Activated T-cell treated with anti-CD3 and anti-CD28 coated beads, Interleukin-2, amount 50 U/mL, for 4 hours (primary cell): ENCODE measurements at places on chromosomes 12 and 14.
A peak's percentile ranks its signal among the peaks of the same experiment; 100 is the strongest.

DNA sequence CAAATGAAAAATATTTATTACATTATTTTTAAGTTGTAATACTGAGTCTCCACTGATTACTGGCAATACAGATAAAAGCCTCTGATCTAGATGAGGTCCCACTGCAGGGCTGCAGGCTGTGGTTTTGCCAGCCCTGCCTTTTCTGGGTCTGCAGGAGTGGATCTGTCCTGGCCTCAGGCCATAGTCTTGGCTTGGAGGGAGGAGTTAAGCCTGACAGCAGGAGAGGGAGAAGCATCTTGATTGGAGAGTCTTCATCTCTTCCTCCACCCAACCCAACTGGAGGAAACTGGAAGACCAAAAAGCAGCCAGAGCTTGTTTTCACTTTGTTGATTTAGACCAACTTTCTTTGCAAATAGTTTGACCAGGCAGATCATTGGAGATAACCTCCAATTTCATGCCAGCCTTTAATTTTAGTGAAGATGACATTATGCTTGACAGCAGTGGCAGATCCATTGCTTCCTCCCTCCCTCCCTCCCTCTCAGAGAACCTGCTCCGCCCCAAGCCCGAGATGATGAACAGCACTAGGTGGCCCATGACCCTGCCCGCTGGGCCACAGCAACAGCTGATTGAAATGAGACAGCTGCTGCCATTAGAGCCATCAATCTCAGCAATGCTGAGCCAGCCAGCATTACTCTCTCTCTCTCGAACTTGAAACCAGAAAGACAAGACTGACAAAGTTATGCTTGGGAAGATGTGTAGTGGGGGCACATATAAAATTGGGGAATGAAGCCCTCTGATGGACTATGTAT is 222.4 kb downstream of the GLT1D1 start:
- no peak for DNase-seq

DNA sequence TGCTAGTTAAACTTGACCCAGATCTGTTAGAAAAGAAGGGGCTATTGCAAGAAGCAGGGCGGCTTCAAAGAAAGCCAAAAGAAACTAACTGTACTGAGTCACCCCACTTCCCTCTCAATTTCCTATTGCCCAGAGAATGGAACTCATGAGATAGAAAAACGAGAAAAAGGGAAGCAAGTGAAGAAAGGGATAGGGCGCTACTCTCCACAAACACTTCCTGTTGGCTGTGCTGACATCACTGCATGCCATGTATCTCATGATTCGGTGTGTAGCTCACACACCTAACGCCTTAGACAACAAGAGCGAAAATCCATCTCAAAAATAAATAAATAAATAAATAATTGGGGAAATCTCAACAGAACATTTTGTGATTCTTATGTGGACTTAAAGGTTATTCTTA is 13.0 kb upstream of the P2RX4 start:
- DNase-seq, result no peak

- no peak for DNase-seq
Measured at GRCh38 chr14:104536942-104537612, 42.5 kb upstream of the C14orf180 start.

- no peak for DNase-seq
Measured at GRCh38 chr14:88426271-88426670, 40.8 kb downstream of the SPATA7 start.

GRCh38 chr12:92583910-92584309 is 118.9 kb upstream of the PLEKHG7 start:
- no peak for DNase-seq

DNA sequence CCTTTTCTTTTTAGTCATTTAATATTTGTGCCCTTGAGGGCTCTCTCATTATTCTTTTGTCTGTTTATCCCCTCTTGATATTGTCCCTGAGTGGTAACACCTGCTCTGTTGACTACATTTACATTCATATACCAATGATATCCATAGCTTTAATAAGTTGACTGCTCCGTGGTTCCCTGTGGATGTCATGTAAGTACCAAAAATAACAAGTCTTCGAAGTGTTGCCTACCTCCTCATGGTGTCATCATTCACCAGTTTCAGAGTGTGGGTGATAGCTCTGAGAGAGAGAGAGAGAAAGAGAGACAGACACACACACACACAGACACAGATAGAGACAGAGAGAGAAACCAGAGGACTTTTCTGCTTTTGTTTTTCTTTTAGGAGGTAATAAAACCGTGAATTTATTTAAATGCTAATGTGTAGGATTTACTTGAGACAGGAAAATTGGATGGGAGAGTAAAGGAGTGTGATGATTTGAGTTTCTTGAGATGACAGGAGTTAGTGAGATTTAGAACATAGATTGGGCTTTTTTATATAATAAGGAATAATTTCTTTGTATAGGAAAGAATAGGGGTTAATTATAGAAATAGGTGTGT is 52.2 kb downstream of the PAPOLA start:
- no peak for DNase-seq

GRCh38 chr12:56766535-56766934 is 3.4 kb downstream of the HSD17B6 start:
- no peak for DNase-seq

GRCh38 chr12:81712536-81712935 is 46.6 kb downstream of the PPFIA2 start:
- no peak for DNase-seq

- DNase-seq, result peak; percentile 79
Measured at GRCh38 chr12:110403976-110404682, 621 bp upstream of the ANAPC7 start.

GRCh38 chr14:79412822-79413221 is 798.5 kb downstream of the DIO2 start:
- DNase-seq, result no peak

- peak; percentile 47 for DNase-seq
Measured at GRCh38 chr12:122980183-122981035, at the start of gene ARL6IP4. Gene ARL6IP4, plus strand, starts transcription at chr12:122980681. Its CDS starts 459 bp downstream, at chr12:122981140.

DNA sequence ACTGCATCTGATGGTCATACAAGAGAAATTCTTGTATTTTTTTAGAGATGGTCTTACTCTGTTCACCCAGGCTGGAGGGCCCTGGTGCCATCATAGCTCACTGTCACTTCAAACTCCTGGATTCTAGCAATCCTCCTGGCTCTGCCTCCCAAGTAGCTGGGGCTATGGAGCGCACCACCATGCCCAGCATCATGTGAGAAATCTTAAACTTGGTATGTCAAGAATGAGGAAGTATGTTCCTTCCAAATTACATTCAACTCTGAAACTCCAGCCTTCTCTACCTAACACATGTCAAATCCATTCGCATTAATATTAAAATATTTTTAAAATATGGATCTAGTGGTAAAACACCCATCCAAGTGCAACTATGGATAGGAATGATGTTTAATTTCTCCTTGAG is 27.5 kb upstream of the CDKN3 start:
- no peak for DNase-seq

GRCh38 chr12:64065881-64066451 is 156.1 kb downstream of the KICS2 start:
- DNase-seq, result no peak

- no peak for DNase-seq
Measured at GRCh38 chr14:85205875-85206274, 324.1 kb upstream of the FLRT2 start.

DNA sequence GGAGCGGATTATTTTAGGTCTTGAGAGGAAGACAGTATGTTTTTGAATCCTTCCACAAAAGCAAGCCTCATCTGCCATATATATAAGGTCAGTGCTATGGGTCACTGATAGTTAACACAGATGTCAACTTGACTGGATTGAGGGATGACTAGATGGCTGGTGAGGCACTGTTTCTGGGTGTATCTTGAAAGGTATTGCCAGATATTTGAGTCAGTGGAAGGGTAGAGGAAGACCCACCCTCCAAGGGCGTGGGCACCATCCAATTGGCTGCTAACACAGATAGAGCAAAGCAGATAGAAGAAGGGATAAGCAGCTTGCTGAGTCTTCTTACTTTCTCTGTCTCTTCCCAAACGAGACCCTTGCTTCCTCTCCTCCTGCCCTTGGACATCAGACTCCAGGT is 185.0 kb upstream of the BTG1 start:
- DNase-seq, result no peak

DNA sequence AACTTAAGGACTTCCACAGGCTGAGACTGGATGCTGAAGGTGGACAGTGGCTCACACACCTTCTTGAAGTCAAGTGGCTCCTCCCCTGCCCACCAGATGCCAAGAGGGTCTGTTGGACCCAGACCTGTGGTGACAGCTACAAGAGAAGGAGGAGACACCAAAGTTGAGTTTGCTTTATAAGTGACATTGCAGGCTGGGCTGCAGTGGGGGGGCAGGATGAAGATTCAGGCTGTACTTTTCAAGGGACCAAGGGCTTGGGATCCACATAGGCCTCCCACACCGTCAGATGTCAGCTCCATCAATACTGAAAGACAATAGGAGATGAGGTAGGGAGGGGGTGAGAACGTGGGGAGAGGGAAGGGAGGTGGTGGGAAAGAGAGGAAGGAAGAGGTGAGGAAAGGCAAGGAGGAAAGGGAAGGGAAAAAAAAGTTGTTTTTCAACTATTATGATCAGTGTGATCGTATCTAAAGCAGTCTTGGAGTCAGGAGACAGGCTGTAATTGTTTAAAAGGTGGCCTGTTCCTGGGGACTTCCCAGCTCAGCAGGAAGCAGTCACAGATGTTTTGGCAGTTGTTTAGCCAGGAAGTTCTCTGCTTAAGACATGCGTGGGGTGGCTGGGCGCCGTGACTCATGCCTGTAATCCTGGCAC is 84.1 kb upstream of the RESF1 start:
- peak; percentile 68 for DNase-seq

- peak; percentile 31 for DNase-seq
Measured at GRCh38 chr14:81219759-81220579, 790 bp downstream of the GTF2A1 start.

GRCh38 chr12:98002887-98003493 is 512.4 kb upstream of the TMPO start:
- DNase-seq, result no peak

DNA sequence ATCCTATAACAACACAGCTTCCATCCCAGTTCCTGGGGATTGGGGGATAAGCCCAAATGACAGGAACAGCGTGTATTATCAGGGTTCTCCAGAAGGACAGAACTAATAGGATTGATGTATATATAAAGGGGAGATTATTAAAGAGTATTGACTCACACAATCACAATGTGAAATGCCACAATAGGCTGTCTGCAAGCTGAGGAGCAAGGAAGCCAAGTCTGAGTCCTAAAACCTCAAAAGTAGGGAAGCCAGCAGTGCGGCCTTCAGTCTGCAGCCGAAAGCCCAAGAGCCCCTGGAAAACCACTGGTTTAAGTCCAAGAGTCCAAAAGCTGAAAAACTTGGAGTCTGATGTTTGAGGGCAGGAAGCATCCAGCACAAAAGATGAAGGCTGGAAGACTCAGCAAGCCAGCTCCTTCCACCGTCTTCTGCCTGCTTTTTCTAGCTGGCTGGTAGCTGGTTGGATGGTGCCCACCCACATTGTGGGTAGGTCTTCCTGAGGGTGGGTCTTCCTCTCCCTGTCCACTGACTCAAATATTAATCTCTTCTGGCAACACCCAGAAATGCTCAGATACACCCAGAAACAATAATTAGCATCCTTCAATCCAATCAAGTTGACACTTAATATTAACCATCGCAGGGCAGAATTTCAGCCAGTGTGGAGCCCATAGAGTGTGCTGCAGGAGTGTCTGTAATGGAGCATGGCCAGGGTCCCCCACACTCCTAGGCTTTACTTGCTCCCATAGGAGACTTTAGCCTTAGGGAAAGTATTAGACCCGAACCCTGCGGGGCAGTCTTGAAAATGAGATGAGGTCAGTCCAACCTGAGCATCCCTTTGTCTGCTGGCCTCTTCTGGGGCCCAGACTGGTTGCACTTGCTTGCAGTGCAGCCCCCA is 111.1 kb downstream of the SINHCAF start:
- DNase-seq, result no peak

DNA sequence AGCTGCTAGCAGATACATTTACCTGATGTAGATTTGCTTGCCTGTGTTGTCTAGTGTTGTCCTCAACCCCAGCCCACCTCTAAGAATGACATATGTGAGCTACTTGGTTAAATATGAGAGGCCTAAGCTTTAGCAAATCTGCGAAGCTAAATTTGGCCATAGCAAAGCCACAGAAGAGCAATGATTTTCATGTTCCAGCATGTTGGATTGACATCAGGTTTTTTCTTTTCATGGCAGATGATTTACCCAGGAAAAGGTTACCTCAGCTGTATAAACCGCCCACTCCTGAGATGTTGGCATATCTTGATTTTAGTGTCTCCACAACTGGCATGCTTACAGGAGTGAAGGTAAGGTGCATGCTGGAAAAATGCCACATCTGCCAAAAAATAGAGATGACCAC is 36.4 kb upstream of the ATF1 start:
- DNase-seq, result no peak

DNA sequence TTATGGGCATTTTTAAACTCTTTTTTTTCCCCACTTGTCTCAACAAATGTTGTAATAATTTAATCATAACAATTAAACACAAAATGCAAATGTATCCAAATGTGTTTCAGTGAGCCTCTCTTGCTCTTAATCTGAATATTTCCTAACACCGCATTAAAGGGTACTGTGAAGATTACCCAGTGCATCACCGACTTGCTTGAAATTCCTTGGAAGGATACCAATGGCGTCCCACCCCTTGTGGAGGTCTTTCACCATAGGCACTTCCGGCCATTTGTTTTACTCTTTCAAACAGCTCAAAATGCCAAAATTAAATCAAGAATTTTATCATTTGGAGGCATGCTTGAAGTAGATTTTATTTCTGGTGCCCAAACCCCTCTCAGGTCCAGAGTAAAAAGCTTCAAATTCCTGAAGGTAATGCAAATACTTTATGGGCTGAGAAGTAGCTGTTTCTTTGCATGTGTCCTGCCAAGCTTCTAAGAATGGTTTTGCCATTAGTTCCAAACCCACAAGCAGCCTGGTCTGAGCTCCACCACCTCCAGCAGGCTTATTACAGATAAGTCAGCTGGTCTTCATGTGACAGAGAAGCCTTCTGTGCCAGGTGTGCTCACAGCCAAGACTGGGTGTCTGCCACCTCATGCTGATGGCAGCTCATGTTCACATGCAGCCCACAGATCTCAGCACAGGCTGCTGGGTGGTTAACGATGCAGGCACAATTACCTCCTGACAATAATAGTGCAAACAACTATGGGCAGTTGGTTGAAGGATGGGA is 16.4 kb upstream of the NUDT4 start:
- no peak for DNase-seq

- DNase-seq, result no peak
Measured at GRCh38 chr14:75363570-75364227, 64.1 kb upstream of the JDP2 start.

GRCh38 chr12:67757651-67758050 is 109.1 kb downstream of the DYRK2 start:
- no peak for DNase-seq

GRCh38 chr12:64001439-64001838 is 156.9 kb downstream of the SRGAP1 start:
- DNase-seq, result no peak

DNA sequence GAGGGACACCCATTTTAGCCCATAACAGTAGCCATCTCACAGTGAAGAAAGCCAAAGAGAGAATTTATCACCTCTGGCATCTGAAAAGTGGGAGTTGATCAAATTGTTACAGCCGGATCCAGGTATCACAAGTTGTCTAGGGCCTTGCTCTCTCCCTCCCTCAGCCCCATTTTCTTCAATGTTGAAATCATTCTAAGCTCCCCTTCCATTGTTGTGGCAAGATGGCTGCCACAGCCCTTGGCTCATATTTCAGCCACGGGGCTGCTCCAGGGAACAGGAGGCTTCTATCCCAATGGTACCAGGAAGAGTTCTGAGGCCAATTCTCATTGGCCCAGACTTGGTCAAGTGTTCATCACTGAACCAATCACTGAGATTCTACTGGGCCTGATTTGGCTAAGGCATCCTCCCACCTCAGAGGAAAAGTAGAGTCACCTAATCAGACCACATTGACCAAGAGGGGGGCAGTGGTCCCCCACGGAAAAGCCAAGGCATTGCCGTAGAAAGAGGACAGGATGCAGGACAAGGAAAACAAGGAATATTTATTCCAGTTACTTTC is 106.2 kb downstream of the GPATCH2L start:
- DNase-seq, result no peak
